ENCODE measurements at places on chromosomes 1 and 21.

DNA sequence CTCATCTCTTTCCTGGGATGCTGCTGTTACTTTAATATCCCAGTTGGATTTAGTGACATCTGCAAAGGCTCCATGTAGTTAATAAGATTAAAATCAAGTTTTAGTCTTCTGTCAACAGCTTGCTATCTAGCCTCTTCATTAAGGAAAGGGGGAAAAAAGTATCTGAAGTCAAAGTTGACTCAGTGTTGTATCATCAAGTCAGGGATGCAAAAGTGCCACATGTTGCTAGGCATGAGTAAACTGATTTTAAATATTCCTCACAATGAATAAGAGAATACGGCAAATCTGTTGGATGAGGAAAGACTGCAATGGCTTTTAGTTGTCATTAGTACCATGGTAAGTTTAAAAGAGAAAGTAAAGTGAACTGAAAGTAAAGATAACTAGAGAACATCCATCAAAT lies 383.2 kb upstream of the ZRANB2 start:
- DNase-seq: no peak

- no peak for DNase-seq
These were observed 255.8 kb upstream of the CACYBP start for GRCh38 chr1:174743654-174744561.

DNA sequence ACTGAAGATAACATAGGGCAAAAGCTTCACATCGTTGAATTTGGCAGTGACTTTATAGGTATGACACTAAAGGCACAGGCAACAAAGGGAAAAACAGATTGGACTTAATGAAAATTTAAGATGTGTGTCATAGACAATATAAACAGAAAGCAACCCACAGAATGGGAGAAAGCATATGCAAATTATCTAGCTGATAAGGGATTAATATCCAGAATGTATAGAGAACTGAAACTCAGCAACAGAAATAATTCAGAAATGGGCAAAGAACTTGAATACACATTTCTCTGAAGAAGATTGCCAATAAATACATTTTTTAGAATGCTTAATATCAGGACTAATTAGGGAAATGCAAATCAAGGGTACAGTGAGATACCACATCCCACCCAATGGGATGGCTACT lies 55.2 kb upstream of the ANGPTL1 start:
- no peak for DNase-seq

DNA sequence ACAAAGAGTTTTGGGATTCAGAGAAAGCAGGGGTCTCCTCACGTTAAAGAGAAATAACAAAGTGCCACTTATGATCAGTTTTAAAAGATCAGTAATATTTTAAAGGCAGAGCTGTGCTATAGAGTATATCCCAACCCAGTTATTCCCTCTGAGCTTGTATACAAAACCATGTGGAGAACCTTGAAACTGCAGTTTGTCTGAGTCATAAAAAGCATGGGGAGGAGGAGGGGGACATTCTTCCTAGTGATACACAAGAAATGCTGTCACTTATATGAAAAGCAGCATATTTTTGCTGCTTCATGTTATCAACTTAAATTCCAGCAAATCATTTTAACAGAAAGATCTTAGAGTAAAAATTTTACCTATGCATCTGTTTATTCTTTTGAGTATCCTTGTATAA lies 244.5 kb downstream of the GPR52 start:
- no peak for DNase-seq

- DNase-seq: no peak
These were observed 370.5 kb upstream of the PBX1 start for GRCh38 chr1:164188497-164188896.

GRCh38 chr21:35282944-35283343 lies 233.8 kb upstream of the RUNX1 start:
- no peak for DNase-seq
